ENCODE measurements at places on chromosomes 6 and 20.

DNA sequence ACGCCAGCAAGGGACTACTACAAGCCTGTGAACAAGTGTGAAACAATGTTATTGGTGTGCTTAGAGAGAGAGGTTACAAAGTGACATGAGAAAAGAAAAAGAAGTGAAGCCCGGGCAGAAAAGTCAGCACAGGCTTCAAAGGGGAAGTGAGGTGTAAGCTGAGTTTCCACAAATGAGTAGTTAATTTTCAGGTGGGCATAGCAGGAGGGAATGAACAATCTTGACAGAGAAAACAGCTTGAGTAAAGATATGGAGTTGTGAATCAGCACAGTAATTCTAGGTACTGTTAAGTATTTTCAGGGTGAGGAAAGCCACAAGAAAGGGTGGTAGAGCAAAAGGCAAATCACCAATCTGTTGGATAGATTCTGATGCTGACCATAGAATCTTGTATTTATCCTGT is 4.3 kb downstream of the KCNQ5 start:
- DNase-seq = no peak

DNA sequence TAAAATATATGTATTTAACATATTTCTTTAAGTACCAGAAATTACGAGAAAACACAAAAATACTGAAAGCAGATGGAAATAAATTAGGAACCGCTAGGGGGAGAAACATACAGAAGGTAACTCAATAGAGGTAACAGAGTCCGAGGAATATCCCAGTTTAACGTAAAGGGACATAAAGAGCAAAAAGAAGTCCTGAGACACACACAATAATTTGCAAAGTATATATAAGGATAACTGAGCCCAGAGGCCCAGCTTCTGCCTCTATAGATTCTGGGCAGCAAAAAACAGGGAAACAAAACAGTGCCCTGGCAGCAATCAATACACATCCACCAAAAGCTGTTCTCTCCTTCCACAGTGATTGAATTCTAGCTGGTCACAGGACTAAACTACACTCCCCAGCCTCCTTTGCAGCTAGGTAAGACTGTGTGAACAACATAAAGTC is 15.1 kb downstream of the TBC1D32 start:
- no peak for DNase-seq

DNA sequence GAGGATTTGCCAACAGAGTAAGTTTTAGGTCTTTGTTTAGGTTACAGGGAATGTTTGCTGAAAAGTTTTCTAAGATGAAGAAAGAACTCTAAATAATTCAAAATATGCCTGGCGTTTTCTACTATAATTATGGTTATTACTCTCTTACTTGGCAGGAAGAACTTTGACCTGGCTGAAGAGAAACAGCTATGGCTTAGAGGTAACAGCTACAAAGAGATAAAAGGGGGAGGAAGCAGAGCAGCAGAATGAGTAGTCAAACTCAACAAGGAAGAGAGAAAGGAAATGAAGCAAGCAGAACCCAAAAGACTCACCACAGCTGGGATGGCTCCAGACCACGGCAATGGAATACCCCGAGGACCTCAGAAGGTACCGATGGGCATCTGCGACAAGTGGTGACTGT is 95.6 kb downstream of the KIF16B start:
- no peak for DNase-seq

- DNase-seq = no peak
These were observed 41.6 kb downstream of the IYD start for GRCh38 chr6:150410399-150410798.

DNA sequence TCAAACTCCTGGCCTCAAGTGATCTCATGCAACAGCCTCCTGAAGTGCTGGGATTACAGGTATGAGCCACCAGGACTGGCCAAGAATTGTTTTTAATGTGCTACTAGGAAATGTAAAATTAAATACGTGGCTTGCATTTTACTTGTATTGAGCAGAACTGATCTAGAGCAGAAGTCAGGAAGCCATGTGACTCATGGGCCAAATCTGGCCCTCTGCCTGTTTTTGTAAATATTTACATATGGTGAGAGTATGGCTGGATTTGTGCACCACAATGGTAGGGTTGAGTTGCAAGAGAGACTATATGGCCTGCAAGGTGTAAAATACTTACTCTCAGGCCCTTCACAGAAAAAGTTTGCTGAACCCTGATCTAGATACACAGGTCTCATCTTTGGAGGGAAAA is 75.8 kb downstream of the LAMP5 start:
- DNase-seq = no peak

DNA sequence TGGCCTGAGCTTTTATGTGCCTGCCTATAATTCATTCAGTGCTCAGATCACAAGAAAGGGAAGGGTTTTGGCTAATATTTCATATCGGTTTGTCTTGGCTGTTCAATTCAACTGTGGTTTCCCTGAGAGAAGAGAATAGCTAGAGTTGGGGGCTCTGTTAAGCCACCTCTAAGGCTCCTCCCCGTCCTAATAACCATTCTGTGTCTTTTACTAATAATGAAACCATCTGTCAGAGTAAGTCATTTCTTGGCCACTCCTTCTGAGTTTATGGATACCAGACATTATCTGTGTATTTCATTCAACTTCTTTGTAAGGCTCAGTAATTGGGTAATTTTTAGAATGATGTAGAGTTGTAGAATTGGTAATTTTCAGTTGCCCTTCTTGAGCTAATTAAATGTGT is 5.2 kb downstream of the STX11 start:
- DNase-seq = no peak

DNA sequence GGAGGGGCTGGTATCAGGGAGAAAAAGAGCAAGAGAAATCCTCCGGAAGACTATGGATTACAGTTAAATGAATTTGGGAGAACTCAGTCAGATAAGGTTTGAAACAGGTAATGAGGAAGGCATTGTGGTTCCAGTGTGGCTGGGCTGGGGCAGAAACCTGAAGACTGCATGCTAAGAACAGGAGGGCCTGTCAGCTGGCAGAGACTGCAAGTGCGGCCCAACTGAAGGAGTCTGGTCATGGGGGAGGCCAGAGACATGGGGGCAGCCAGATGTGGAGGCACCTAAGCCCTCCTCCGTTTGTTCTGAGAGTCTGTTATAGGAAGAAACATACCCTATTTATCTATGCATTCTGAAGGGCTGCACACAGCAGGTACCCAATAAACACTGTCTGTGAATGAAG is 16.6 kb downstream of the TFB1M start:
- DNase-seq = no peak

DNA sequence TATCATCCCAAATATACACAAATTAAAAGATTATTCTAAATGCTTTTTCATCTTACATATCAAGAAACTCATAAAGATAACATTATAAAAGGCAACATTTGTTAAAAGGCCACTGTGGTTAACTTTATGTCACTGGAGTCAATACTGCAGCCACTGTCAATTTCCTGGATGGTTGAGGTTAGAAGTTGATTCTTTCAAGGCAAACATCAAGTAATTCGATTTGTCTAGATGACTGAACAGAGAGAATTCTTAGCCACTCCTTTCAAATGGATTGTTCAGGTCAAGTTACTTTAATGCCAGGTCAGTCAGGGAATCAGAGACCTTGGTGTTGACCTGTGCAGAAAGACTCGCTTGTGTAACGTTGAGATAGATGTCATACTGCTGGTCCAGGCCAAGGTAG is 44.4 kb upstream of the SIM1 start:
- DNase-seq = no peak

DNA sequence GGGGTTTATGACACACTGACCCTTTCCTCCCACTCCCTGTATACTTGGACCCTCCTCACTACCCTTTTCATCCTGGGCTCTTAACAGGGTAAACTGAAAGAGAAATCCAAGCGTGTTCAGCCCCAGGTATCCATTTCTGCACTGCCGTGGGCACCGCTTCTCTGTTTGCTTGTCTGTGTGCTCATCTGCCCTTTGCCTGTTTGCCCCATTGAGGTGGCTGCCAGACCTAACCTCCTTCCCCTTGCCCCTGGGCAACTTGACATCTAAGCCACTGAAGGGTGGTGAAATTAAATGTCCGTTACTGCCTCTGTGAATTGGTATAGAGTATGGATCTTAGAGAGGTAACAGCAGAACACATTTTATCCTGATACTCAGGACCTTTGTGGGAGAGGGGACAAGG is 38.7 kb downstream of the ACSS2 start:
- no peak for DNase-seq

DNA sequence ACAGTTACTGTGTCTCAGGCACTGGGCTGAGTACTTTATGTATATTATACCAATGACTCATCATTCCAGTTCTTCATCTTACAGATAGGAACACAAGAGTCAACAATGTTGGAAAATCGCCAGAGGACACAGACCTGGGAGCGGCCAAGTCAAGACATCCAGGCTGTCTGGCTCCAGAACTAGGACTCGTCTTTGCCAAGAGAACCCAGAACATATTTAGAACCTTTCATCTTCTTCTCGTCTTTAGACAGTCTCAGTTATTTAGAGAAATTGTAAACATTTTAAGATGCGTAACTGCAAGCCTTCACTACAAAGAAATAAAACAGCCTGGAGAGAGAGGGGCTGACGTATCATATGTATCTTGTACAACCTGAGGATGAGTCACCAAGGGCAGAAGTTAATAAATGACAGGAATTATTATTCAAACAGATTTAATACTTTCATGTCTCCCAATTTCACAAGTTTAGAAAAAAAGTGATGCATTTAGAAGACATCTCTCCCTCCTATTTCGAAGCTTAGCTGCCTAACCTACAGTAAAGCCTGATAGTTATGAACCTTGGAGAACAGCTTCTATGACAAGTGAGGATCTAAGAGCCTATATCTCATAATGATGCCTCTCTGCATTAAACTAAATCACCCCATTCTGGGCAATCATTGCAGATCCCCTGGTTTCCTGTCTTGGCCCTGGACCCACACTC is 43.4 kb downstream of the SLC22A3 start:
- no peak for DNase-seq

GRCh38 chr20:4225745-4226144 is 210.4 kb upstream of the RNF24 start:
- DNase-seq = no peak

- DNase-seq = no peak
These were observed 55.2 kb downstream of the ANKEF1 start for GRCh38 chr20:10089871-10090587.

DNA sequence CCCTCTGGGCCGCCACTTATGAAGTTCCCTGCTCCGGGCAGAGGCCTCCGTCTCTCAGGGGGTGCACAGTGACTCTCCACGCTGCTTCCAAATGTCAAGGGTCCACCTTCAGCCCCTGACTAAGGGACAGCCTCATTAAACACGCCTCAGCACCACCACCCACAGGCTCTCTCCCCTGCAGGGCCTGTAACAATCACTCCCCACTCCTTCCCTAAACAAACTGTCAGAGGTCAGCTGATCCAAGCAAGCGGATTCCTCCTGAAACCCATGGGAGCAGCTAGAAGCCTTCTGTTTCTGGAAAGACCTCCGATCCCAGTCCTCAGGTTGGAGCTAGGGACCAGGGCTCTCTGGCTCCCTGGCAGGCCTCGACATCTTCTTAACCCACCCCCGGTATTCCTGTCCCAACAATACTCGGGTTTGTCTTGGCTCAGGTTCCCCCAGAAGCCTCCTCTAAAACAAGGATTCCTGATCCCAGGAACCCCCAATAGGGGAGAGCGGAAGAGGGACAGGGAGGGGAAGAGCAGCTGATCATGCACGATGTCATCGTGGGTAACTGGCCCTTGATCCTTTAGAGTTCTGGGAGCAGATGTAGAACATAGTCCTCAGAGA is 181.0 kb downstream of the ZNF217 start:
- DNase-seq = no peak

DNA sequence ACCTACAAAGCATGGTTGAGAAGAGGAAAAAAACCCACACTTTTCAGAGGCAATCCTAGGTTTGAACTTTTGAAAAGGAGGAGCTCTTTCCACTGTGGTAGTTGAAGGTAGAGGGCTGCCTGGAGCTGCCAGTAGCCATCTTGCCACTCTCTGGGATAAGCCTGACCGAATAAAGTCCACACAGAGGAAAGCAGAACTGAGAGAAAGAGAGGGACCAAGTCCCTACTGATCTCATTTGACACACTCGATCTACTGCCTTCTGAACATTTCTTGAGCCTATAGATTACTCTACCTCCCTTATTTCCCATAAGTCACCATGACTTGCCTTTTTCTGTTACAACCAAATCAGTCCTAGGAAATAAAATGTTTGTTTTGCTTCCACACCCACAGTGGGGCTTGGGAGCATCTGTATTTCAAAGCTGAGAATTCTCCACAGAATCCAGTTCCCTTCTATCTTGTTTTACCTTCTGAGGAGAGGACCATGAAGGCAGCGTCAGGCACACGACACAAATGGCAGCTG is 147.0 kb upstream of the PTPRK start:
- no peak for DNase-seq

GRCh38 chr6:68653074-68653705 is 18.1 kb downstream of the ADGRB3 start:
- DNase-seq = no peak

DNA sequence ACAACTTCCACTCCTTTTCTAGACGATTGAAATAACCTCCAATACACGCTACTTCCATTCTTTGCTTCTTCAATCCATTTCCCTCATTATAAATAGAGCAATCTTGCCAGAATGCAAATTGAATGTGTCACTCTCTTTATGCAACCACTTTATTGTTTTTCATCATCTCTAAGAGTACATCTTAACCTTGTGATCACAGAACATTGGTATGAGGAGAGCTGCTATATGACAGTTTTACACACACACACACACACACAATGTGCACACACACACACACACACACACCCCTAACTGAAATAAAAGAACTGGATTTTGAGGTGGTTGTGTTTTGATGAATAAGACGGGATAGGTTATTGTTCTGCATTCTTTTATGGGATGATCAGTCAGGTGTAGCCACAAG is 187.0 kb downstream of the HDGFL1 start:
- no peak for DNase-seq

DNA sequence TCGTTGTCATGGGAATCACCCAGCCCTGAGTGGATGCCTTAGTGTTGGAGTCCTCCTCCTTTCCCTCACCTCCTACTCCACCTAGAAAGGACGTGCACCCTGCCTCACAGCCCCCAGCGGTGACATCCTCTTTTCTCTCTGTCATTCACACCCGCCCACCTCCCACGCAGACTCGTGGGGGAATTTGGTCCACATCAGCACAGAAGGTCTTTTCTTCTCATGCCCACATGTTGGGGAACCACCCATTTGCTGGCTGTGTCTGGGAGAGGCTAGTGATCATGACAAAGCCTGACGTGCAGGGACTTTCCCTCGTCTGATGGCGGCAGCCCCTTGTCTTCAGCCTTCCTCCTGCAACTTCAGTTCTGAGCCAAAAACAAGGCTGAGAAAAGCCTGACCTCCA is 96.0 kb upstream of the CNKSR3 start:
- no peak for DNase-seq

GRCh38 chr6:158009114-158009891 is 27.6 kb downstream of the SYNJ2 start:
- no peak for DNase-seq

All from stimulated activated CD8-positive, alpha-beta memory T cell treated with anti-CD3 and anti-CD28 coated beads, Interleukin-7, amount 100 ng/mL, for 1 hour (primary cell).